Activated CD4-positive, CD25-positive, alpha-beta regulatory T cell treated with anti-CD3 and anti-CD28 coated beads, Interleukin-2, amount 50 U/mL, for 72 hours (primary cell): ENCODE measurements at places on chromosomes 6 and 20.

GRCh38 chr6:158560836-158561320, 987 bp downstream of the TMEM181 start:
- DNase-seq: no peak

DNA sequence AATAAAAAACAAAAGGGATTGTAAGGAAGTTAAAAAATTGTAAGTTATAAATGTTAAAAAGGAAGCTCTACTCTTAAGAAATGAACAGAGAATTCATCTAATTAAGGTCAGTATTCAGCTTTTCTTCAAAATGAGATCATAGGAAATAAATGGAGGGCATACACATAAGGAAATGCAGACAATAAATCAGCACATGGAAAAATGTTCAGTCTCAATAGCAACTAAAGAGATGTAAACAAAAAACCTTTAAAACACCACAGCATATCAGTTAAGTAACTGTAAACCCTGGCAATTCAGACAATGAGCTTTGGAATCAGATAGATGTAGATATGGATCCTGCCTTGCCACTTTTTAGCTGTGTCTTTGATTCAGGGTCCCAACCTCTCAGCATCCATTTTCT, 24.0 kb upstream of the CLIC5 start:
- no peak for DNase-seq

DNA sequence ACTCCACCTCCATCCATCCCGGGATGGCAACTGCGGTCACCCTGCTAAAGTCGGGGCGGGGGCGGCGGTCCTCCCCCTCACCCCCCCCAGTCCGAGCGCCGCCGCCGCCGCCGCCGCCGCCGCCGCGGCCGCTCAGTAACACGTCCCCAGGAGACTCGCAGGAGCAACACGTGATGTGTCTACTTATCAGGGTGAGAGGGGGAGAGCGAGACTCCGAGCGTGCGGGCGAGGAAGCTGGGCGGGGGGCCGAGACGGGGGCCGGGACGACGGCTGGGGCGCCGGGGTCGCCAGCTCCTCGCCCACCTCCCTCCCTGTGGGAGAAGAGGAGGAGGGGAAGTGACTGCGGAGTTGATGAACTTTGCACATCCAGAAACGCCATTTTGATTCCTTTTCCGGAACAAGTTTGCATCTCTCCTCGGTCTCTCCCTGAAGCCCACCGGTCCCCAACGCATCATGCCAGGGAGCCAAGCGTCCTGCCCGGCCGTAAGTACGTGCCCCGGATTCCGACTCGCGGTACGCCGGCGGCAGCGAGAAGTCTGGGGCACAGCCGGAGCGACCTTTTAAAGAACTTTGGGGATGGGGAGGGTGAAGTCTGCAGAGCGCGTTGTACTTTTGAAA, at the start of gene RREB1:
Gene RREB1, plus strand, starts transcription at position 384 of the 618 bp plus-strand sequence. CDS start 73,951 bp downstream, outside the sequence.
- peak; percentile 62 for DNase-seq

- no peak for DNase-seq
Observed at GRCh38 chr6:94272327-94272726, 853.0 kb upstream of the EPHA7 start.

DNA sequence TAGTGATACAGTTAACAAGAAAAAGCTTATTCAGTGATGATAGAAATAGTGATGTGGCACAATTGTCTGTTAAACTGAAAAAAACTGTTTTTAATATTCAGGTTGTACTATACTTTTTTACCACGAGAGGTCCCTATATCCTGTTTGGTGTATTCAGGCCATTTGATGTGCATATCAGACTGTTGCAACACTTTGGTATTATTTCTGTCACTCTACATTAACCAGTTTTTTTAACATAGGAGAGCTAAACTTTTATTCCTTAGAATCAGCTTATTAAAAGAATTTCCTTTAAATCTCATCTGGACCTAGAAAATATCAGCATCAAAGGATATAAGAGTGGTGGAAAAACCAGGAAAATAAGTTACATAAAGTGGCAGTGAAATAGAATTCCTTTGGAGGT, 36.8 kb downstream of the TSPYL4 start:
- no peak for DNase-seq

DNA sequence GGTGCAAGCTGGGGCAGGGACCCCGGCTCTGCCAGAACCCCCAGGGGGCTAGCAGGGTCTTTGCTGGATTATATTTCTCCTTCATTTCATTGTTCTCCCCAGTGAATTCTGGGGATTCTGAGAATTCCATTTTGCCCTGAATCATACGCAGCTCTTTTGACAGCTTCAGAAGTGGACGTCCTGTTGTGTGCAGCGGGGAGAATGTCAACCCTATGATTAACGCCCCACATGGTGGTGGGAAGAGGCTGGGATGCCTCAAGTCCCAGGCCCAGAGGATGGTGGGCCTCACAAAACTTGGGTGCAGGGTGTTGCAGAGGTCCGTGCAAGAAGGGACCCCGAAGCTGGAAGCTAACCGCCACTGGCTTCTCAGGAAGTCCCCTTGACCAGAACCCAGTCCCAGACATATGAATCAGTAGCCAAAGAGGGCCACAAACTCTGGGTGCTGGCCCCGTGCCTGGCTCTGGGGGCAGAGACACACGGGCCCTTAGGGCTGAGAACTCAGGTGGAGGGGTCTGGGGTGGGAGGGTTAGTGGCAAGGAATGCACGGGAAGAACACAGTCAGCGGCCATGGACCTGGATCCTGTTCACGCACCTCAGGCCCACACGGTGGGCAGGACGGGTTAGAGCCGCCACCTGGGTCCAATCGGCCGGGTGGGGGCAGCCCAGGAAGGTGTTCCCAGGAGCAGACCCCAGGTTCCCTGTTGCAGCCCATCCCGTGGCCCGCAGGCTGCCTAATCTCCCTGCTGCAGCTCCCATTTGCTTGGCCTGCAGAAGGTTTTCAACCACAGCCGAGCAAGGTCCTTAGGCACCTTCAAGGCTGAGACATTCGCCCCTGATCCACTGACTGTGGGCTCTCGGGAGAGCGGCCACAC, 51.2 kb downstream of the YTHDF1 start:
- no peak for DNase-seq

GRCh38 chr6:136751991-136752390, 40.3 kb downstream of the MAP3K5 start:
- no peak for DNase-seq

GRCh38 chr6:30533460-30534294, 22.6 kb downstream of the GNL1 start:
- no peak for DNase-seq

DNA sequence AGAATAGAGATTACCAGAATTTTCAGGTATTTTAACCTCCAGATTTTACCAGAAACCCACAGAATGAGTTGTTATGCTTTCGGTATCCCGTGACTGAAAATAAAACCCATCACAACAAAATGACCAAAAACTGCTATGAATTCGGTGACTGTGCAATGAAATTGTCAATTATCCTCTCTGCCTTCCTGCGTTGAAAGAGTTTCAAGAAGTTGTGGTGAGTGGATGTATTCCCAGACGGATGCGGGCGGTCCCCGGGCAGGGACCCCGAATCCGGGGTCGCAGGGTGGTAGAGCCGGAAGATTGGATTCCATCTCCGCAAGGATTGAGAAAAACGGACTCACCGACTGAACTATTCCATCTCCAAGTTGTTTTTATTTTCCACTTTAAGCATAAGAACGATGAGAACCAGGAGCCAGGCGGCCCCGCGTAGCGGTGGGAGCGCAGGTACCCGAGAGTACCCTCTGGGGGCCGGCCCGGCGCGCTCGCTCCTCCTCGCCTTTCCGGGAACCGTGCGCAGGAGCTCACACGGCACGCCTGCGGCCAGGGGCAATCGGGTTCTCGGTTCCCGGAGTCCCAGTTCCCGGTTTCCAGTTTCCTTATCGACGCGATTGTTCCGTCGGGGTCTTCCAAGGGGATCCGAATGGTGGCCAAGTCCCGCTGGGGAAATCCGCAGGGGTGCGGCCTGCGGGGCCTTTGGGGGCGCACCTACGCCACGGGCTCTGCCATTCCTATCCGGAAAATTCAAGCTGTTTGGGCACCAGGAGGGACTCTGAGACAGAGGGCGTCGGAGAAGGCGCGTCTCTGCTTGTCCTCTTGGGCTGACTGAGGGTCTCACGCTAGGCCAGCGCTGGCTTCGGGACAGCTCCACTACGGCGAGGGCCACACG, 104.9 kb upstream of the PRDM1 start:
- peak; percentile 65 for DNase-seq

DNA sequence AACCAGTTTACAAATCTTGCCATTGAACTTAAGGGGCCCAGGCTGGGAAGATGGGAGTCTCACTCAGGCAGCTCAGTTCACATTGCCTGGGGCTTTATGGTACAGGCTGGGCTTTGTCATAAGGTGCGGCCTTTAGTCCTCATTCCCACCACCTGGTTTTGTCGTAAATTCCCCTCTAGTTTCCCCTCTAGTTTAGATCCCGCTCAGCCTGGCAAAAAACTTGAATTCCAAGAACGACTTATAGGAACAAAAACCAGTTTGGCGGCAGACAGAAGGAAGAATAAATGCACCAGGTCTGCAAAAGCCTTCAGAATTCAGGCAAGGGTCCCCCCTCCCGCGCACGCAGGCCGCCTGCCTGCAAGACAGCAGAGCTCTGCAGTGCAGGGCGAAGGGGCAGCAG, 4.1 kb downstream of the BMP7 start:
- no peak for DNase-seq

DNA sequence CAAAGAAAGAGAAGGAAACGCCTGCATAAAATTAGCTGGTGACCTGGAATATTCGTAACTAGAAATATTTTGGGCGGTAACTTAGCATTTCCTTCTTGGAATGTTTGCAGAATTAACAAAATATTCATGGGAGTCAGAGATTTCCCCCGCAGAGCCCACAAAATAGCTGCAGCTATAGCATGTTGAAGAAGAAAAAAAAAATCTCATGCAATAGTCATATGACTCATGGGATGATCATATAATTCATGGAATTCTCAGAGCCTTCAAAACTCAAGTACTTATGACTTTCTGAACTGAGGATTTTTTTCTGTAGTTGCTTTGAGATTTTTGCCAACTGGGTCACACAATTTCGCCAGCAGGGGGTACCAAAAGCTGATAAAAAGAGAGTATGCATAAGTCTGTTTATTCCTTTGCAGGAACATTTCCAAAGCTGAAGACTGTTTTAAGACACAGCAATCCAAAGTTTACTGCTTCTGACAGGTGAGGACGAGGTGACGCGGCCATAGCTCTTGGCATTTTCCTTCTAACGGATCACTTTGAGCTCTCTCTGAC, 586.0 kb upstream of the CHD6 start:
- no peak for DNase-seq

GRCh38 chr20:42435230-42435629, 754.5 kb downstream of the PTPRT start:
- DNase-seq: no peak
